ENCODE measurements at places on chromosomes 3 and 15.
A peak's percentile ranks its signal among the peaks of the same experiment; 100 is the strongest.

DNA sequence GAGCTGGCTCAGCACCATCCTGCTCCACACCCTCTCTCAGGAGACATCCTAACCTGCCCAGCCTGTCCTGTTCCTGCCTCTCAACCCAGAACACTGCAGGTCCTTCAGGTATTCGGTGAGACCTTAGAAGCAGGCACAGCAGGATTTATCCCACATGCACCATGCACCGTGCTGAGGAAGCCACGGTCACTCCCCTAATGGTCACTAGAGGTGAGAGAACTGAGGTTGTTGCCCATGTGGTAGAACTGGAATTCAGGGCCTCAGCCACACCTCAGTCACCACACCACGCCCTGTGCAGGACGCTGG is 36.9 kb downstream of the APBA2 start:
- DNase-seq: no peak

DNA sequence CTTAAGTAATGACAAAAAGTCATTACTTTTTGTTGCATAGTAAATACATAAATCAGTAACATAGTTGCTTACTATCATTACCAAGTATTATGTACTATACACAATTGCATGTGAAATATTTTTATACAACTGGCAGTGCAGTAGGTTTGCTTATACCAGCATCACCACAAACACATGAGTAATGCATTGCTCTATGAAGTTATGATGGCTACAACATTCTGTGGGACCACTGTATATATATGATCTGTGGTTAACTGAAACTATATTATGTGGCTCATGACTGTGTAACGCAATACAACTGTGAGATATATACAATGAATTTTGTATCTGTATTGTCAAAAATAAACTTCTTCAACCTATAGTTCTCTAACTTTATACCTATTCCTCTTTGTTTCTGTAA is 113.7 kb upstream of the RBMS3 start:
- DNase-seq: no peak

DNA sequence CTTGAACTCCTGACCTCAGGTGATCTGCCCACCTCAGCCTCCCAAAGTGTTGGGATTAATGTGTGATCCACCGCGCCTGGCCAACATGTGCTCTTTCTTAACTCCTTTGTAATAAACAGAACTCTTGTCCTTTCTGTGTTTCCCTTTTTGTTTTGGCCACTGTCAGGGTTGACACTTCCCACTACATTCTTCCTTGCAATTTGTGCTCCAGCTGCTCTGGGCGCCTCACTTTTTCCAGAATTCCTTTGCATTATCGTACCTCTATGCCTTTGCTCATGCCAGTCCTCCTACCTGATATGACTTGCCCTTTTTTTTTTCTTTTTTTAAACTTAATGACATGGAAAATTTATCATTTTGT is 38.8 kb upstream of the SMAD3 start:
- DNase-seq: no peak

GRCh38 chr3:189947948-189948723 is 172.6 kb downstream of the P3H2 start:
- no peak for DNase-seq

GRCh38 chr3:129278966-129279906 is 566 bp downstream of the HMCES start:
- DNase-seq: peak; percentile 57

- DNase-seq: no peak
These were observed 64.6 kb downstream of the EEFSEC start for GRCh38 chr3:128217702-128218547.

- DNase-seq: no peak
These were observed 14.9 kb upstream of the RBSN start for GRCh38 chr3:15113884-15114283.

DNA sequence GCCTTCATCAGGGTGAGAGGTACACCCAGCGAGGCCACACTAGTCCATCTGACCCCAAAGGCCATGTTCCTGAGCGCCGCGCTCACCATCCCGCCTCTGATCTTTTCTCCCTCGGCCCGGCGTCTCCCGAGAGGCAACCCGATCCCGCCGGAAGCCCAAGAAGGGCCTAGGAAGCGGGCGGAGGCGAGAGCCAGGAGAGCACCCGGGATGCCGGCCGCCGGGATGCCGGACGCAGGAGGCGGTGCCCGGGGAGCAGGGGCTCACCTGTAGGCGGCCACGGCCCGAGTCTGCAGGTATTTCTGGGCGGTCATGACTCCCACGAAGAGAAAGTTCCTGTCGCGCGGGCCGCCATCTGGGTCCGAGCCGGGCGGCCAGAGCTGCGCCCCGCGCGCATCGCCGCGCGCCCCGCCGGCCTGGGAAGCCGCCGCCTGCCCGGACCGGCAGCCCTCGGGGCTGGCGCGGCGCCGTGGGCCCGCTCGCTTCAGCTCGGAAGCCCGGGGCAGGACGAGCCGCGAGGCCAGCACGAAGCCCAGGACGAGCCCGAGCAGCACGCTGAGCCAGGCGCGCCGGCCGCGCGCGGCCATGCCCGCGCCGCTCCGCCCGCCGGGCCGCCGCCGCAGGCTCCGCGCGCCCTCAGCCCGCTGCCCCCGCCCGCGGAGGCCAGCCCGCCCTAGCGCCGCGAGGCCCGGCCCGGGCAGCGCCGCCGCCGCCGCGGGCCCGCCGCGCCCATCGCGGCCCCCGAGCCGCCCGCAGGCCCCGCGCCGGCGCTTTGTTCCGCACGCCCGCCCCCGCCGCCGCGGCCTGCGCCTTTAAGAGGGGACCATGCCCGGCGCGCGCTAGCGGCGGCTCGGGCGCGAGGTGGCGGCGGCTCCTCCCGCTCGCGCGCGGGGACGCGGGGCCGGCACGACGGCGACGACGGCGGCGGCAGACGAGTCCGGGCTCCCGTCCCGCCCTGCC is 697 bp downstream of the CHSY1 start:
- DNase-seq: peak; percentile 52

- DNase-seq: no peak
These were observed 23.6 kb downstream of the PLEKHO2 start for GRCh38 chr15:64865126-64865997.

- no peak for DNase-seq
These were observed 57.1 kb upstream of the MBNL1 start for GRCh38 chr3:152211655-152212054.

DNA sequence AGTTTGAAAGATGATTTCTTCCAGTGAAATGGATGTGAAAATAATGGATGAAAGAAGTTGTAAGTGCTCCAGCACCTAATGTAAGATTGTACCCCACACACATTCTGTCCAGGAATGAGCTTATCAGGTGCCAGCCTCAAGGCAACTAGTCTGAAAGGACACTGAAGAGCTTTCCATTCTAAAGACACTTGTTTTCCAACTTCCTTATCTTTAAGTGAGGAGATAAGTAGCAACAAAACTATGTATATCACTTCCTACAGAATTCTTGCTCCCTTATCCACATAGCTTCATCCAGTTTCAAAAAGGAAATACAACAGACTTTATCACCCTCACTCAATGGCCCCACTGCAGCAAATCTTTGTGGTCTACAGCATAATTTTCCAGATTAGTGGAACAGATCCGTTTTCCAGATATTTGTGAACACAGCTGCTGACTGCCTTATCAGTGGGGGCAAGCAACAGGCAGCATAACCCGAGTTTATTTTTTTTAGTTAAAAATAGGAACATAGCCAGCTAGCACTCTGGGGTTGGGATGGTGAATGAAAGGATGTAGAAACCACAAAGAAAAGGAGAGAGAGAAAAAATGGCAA is 60.6 kb downstream of the CD200R1L start:
- DNase-seq: no peak

GRCh38 chr3:77506384-77506783 is 466.5 kb downstream of the ROBO2 start:
- DNase-seq: no peak

- no peak for DNase-seq
These were observed 55.6 kb downstream of the LYSMD4 start for GRCh38 chr15:99677540-99678134.

DNA sequence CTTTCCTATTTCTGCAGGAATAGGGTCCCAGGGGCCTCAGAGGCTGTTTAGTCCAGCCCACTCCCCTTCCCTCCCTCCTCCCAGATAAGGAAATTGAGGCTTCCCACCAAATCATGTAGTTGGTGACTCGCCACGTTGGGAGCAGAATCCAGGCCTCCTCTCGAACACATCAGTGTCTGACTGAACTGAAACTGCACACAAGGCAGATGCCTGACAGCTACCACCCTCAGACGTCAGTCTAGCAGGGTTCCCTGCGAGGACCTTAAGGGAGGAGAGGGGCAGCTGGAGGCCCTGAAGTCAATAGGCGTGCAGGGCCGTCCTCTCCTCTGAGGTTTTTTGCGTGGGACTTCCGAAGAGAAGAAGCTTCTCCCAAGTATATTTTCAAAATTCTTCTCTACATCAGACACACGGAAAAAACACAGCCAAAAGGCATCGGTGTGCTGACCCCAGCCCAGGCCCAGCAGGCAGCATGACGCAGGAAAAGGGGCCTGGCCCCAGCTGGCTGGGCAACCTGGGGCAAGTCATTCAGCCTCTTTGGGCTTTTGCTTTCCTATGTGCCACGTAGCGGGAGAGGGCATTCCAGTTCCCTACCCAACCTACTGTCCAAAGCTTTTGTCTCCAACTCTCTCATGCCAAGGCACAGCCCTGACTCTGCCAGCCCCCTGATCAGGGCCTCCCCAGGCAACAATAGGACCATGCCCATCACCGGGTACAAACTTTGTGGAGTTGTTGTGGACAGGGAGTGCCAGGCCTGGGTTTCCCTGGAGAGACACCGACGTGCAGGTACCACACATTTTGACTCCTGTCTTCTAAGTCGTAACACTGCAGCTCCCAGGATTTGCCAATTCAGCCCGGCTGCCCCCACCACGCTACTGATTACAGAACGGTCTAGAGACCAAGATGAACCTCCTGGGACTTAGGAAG is 283.1 kb downstream of the XXYLT1 start:
- DNase-seq: no peak

DNA sequence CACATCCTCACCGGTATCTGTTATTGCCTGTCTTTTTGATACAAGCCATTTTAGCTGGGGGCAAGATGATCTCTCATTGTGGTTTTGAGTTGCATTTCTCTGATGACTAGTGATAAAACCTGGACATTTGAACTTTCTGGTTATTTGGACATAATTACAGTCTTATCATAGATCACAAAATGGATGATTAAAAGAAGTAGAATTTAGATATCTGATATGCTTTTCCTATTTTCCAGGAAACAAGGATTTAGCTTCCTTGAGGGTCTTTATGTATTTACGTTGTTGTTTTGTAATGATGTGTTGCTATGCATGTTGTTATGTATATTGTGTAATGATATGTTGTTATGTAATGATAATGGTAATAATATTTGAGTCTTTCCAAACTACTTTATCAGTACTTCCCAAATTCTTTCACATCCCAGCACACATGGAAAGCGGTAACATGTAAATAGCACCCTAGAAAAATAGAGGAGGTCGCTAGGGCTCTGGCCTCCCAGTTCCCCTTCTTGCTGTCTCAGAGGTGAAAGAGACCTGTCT is 53.8 kb downstream of the GJD2 start:
- DNase-seq: no peak

GRCh38 chr3:53750253-53751210 is 95.7 kb downstream of the CHDH start:
- DNase-seq: peak; percentile 61

DNA sequence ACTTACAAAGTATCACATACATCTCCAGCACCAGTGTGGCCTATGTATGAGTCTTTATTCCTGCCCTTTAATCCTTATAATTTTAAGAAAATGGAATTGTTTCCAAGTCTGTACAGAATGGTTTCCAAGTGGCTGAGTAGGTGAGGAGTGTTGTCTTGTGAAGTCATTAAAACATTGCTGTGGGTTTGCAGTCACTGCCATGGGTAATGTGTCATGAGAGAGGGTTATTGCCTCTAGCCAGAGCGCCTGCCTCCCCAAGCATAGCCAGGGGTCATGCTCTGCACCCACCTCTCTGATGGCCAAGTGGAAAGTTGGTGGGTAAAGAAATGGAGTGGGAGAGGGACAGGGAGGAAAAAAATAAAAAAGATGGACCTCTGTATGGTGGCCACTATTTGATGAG is 25.3 kb downstream of the TRAK1 start:
- DNase-seq: no peak

GRCh38 chr3:5226783-5227182 is 39.3 kb downstream of the EDEM1 start:
- DNase-seq: peak; percentile 42

DNA sequence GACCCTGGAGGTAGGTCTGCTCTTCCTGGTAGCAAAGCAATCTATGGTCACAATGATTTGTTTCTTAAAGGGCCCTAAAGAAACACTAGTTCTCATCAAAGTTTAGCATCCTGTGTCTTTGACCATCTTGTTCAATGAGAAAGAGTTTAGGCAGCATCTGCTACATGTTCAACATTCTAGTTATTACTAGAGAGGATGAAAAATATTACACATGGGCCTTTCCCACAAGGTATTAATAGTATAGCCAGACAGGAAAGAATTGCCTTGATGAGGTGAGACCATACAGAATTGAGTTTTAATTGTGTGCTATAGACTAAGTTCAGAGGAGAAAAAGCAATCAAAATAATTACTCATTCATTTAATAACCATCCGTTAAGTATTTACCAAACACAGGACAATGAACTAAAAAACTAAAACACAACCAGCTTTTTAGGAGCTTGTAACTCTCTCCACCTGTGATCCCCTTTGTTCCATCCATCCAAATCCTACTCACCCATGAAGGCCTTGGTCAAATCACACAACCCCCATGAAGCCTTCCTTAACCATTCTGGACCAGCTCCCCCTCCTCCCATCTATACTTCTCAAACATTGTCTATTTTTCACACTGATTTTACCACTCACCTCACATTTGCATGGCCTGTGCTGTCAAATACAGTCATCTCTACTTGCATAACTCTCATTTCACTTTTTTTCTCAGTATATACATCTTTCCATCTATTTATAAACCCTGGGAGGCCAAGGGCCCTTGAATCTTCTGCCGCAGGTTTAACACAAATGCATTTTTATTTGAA is 122.9 kb downstream of the RORA start:
- no peak for DNase-seq

DNA sequence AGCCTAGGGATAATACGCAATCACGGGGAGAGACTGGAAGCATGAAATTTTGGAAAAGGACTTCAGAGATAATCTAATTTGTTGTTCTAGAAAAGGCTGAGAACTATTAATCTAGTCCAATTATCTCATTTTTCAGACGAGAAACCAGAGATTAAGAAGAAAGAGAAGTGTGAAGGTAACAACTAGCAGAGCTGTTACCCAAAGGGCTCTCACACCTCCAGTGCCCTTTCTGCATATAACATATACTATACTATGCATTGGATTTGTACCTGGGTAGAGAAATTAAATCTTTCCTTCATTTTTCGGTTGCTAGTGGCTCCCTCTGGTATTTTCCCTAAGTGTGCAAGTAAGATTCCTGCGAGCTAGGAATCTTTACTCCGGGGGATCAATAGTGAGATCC is 13.4 kb upstream of the TM4SF19 start:
- no peak for DNase-seq
